ENCODE measurements at places on chromosomes 7 and 10.

DNA sequence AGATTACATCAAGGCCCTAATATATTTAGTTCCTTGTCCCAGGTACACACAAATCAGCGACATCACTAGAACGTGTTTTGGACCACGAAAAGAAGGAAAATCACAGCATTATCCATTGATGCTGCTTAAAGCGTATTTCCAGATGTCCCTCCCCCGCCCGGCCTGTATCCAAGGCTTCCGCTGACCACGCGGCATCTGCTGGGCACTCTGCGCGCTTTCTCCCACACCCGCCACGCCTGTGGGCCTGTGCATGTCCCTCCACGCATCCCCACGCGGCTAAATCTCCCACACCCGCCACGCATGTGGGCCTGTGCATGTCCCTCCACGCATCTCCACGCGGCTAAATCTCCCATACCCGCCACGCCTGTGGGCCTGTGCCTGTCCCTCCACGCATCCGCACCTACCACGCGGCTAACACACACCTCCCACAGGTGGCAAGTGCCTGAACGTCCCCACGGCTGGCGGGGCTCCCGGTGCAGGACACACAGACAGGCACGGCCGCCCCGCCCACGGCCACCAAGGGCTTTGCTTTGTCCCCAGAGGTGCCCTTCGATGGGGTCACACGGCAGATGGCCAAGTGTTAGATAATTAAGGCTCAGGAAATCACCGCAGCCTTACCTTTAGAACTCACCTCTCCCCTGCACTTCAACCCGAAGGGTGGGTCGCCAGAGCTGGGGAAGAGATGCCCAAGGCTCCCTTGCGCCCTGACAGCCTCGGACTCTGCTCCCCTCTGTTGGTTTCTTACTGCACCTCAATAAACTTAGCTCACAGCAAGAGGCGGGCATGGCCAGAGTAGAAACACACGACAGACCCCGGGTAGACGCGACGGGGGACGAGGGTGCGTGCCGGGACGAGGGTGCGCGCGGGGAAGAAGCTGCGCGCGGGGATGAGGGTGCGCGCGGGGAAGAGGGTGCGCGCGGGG lies 49.5 kb downstream of the DIP2C start:
- no peak for DNase-seq

- DNase-seq, result no peak
Observed at GRCh38 chr7:129943352-129943751, 9.4 kb downstream of the UBE2H start.

- no peak for DNase-seq
Observed at GRCh38 chr10:117619223-117619622, 76.7 kb downstream of the EMX2 start.

- no peak for DNase-seq
Observed at GRCh38 chr10:6068422-6068821, 6.3 kb upstream of the IL2RA start.

DNA sequence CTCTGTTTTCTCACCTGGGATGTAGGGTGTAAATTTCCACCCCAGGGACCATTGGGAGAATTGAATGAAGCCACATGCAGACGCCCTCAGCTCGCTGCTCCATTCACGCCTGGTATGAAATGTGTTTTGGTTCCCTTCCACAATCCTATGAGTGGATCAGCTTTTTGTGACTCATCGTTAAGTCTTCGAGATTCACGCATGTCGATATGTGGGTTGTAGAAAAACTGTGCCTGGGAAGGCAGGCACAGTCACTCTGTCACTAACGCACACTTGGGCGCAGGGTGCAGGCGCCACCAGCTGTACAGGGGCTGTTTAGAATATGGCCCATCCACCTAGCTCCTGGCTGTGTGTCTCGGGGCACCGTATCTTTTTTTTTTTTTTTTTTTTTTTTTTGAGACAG lies 64.2 kb upstream of the SH2B2 start:
- DNase-seq, result no peak

- DNase-seq, result no peak
Observed at GRCh38 chr7:40824461-40824860, 689.7 kb downstream of the SUGCT start.

- no peak for DNase-seq
Observed at GRCh38 chr10:55024713-55025112, 223.7 kb upstream of the PCDH15 start.

GRCh38 chr7:41661596-41661995 lies 41.3 kb downstream of the INHBA start:
- DNase-seq, result no peak

DNA sequence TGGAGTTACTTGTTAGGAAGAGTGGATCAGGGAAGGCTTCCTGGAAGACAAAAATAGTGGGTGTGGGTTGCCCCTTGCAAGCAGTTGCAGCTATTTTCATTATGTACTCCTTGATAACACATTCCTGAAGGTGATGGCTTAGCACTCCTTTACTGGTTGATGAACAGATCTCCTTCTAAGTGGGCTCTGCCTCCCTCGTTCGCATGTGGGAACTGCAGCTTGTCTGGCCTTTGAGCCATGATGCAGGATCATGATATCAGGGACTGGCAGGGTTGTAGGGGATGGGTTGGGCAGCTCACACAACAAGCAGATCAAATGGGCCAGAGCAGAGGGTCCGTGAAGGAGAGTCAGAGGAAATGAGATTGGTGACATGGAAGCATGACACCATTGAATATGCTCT lies 28.8 kb upstream of the LRRC4 start:
- no peak for DNase-seq

DNA sequence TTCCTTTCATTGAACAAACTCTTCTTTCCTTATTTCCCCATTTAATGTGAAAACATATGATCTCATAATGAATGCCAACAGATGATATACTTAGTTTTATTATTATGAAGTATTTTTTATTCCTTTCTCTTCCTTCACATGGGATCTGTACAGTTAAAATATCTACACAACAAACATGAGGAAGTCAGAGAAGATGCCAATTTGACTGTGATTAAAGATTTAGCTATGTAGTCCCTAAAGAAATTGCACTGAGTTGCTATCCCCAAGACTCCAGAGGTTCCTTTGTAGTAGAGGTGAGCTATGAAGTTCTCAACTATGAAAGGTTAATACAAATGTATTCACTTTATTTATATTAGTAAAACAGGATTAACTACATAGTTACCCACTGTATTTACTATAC lies 60.6 kb upstream of the LRRN3 start:
- DNase-seq, result no peak

DNA sequence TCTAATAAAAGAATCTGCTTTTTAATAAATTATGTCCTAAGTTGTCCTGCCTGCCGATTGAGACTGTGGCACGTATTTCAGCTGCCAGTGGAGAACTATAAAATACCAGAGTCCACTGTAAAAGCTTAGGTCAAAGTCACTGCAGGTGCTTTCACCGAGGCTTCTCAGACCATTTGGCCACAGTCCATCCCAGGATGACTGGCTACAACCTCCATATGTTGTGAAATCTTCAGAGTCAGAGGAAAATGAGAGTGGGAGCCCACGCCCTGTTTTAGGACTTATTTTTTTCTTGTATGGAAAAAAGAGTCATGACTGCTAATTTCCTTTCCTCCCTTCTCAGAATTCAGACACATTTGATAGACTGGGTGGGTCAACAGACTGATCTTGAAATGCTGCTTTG lies 182.9 kb downstream of the ANK3 start:
- no peak for DNase-seq

DNA sequence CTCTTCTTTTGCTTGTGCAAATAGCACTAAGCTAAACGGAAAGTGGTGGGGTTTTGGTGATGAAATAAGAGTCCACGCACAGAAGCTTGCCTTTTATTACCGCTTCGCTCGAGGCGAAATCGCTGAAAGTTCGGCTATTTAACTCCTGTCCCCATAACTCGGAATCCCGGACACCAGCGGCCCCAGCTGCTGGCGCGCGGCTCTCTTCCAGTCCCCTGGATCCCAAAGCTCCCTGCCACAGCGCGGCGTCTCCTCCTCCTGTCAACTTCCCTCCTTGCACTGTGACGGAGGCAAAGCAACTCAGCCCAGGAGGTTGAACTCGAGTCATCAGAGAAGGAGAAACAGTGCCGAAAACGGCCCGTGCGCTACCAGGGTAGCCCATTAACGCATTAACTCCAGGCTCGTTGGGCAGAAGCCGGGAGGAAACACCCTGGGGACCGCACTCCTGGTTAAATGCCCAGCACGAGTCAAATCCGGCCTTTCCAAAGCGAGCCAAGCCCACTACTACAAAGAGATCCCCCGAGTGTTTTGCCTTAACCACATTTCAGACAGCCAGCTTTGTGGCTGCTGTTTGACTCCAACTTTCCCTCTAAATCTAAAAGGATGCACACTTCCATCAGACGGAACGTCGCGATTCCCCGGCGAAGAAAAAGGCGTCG lies 1.3 kb downstream of the SEMA3D start:
- peak; percentile 33 for DNase-seq

GRCh38 chr7:85535974-85536729 lies 349.3 kb upstream of the SEMA3D start:
- no peak for DNase-seq

DNA sequence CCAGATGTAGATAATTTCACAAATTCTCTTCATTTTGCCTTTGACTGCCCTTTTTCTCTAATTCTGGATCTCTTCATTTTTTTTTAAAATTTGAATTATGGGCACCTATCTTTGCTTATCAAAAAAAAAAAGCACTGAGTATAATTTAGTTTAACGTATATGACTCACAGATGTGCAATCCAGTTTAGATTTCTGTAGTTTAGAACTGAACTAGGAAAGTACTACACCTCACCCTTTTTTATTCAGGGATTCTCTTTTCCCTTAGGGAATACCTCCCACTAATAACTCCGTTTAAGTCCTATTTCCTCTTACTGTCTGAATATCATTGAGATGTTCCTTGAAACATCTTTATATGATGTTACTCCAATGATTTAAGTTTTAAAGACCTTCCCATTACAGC lies 665.0 kb downstream of the MAGI2 start:
- no peak for DNase-seq

DNA sequence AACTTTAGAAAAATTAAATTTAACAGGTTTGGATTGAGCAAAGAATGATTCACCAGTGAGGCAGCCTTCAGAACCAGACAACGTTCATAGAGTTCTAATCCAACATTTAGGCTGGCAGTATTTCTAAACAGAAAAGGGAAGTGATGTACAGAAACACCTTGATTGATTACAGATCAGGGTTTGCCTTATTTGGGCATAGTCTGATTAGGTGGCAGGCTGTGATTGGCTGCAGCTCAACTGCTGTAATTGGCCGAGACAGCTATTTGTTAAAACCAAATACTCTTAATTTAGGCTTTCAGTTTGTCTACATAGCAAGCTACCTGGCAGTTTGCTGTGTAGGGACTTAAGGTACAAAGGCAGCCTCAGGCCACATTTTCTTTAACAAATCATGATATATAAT lies 802.5 kb downstream of the IPMK start:
- DNase-seq, result no peak

GRCh38 chr7:95843286-95843685 lies 70.9 kb downstream of the DYNC1I1 start:
- no peak for DNase-seq

DNA sequence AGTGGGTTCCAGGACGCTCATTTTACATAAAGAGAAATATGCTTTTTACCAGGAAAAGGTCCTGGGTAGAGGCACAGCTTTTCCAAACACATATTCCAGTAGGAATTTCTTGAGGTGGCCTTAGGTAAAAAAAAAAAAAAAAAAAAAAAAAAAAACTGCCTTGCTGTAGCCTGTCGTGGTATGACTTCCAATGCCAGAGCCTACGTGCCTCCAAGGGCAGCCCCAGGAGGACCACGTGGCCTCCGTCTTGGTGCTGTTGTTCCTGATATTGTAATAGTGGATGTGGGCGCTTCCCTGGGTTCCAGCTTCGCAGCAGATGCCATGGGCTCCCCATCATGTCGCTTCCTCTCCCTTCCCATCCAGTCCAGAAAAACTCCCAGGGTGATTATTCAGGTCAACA lies 49.3 kb downstream of the PRKAG2 start:
- no peak for DNase-seq

GRCh38 chr7:94251-94801 lies 98.0 kb upstream of the FAM20C start:
- no peak for DNase-seq

- DNase-seq, result no peak
Observed at GRCh38 chr10:43698156-43698555, 49.5 kb upstream of the ZNF32 start.

- DNase-seq, result no peak
Observed at GRCh38 chr10:29646960-29647461, 12.2 kb upstream of the SVIL start.

GRCh38 chr10:79056736-79057391 lies 11.9 kb upstream of the ZMIZ1 start:
- no peak for DNase-seq

GRCh38 chr7:49635800-49636199 lies 137.6 kb upstream of the VWC2 start:
- DNase-seq, result no peak

DNA sequence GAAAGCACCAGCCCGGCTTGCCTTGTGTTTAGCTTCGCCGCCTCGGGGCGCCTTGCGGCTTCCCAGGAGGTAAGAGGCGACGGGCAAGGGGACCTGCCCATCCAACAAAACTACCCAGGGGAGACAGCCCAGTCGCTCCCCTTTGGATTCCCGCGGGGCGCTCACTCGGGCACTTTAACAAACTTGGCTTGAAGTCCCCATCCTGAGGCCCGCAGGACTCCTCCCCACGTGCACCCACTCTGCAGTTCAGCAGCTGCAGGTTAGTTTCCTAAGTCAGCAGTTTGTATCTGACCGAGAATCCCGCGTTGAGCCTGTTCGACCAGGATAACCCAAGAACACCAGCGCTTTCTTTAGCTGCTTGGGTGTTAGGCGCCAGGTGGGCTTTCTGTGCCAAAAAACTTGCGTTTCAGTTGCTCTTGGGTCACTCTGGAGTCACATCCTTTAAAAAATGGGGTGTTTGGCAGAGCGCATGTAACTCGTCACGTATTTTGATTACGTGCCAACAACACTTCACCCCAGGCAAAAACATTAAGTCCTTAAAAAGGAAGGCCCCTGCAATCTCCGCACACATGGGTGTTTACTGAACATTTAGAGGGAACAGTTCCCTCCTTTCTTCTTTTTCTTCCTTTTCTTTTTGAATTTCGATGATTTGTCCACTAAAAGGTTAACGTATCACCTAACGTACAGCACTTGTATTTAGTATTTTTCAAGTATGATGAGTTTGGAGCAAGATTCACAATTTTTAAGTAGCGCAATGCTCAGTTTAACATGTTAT lies 876 bp downstream of the DNAH11 start:
- DNase-seq, result peak; percentile 30

DNA sequence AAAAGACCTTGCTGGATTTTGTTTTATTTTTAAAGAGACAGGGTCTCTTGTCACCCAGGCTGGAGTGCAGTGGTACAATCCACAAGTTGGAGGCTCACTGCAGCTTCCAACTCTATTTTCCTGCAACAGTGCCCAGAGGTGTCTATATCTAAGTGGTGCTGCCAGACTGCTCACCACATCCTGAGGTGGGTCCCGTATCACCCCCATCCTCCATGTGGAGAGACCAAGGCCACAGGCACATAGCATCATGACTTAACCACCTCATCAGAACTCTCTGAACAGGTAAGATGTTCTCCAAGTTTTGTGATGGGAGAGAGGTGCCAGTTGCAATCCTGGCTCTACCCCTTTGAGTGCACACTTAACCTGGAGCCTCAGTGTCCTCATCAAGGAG lies 98.2 kb downstream of the RNF216 start:
- no peak for DNase-seq
